NCI-H345 (cell line): ENCODE measurements at places on chromosomes 7 and 10.

DNA sequence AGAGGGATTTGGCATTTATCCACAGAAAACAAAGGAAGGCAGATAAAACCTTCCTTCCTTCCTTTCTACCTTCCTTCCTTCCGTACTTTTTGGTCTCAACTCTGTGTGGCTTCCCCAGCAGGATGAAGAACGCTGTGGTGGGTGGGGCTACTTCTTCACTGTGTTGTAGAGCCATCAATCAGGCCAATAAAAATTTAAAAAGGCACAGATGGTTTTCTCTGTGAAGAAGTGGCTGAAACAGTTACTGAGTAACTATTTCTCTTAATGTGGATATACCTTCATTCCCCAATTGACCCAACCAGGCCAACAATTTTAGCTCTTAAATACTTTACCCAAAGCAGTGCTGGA is 75.8 kb downstream of the ZNF92 start:
- no peak for DNase-seq

DNA sequence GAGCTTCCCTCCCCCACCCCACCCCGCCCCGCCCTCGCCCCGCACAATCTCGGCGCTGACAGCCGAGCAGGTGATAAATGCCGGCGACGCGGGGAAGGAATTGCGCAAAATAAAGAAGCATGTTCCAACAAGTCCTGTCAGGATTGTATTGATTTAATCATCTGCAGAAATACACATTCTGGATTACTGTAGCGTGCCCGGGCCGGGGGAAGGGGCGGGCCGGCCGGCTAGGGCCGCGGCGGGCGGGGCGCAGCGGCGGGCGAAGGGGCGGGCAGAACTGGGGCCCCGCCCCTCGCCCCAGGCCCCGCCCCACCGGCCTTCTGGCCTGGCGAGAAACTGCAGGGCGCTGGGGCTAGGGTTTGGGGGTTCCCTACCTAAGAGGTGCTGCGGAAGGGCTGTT is 88.9 kb upstream of the PAX2 start:
- peak; percentile 38 for DNase-seq

DNA sequence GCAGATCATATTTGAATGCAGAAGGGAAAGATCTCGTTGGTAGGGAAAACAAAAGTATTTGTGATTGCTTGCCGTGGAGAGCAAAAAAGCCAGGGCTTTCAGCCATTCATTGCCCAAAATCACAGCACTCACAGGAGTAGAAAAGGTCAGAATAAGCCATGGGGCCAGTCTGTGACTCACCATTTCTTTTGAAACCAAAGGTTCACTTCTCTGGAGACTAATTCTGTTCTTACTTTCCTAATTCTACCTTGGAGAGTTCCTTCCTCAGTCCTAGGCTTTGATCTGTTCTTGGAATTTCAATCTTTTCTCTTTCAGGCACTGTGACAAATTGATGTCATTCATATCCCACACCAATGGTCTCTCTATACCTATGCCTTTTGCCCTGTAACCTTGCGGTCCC is 54.1 kb upstream of the FAM180A start:
- no peak for DNase-seq

GRCh38 chr10:133168617-133169031 is 8.6 kb downstream of the KNDC1 start:
- DNase-seq: no peak

GRCh38 chr7:69652947-69653701 is 54.8 kb downstream of the AUTS2 start:
- DNase-seq: peak; percentile 67

- no peak for DNase-seq
Observed at GRCh38 chr10:111593578-111593977, 516.7 kb downstream of the ADRA2A start.

- DNase-seq: no peak
Observed at GRCh38 chr7:47520406-47520805, 61.5 kb downstream of the TNS3 start.

DNA sequence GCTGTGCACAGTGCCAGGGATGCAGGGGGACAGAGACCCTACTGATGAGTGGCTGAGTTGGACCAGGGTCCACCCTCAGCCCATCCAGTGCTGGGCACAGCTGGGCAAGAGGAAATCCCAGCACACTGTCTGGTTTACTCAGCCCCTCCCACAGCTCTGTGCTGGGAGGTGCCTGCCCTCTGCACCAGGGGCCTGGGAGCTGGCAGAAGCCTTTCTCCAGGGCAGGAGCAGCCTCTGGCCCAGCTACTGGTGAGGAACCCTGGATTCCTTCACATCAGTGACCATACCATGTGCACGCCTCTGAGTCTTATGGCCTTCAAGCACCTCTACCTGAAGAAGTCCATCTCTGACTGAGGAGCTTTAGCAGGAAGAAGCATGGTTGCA is 25.9 kb upstream of the C10orf71 start:
- DNase-seq: no peak

DNA sequence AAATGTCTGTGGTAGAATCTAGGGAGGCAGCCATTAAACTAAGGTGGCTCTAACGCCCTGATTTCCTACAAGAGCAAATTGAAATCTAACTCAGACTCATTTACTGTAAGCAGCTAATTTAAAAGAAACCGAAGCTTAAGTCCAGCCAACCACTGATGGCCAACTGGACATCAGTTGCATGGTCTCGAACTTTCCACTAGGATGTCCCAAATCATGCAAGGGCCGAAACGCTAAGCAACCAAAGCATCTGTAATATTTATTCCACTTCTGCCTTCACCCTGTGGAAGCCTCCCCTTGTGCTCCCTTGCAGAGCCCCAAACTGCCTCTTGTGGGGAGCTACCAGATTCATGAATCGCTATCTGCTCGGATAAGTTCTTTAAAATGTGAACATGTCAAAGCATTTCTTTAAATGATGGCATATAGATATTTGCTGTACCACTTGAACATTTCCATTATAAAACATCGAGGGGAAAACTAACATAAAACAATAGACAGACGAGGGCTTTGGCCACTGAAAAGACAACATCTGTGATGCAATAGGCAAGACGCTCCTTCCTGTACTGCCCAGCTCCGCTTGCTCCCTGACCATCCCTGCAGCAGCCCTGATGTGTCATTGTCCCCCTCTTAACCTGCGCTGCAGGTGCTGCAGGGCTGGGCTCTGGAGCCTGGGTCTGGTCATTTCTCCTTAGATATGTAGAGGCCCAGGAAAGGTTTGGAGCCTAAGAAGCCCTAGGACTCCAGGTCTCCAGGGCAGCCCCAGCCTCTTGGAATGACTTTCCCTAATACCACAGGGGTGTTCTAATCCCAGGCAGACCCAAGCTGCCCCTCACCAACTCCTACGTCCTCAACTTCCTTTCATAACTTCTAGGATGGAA is 2.9 kb upstream of the RBP3 start:
- no peak for DNase-seq

DNA sequence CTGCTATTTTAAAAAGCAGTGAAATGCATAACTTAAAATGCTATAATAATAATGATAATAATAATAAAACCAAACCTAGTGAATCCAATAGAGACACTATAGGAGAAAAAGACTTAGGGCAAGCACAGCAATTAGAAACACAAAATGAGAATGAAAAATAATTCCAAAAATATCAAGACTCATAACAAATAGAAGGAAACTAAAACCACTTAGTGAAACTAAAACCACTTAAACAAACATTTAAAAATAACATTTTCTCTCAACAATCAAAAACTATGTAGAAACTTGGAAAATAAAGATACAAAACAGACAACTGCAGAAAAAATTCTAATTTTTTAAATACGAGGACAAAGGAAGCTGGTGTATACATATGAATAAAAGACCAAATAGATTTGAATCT is 655.2 kb upstream of the NRG3 start:
- no peak for DNase-seq

- DNase-seq: no peak
Observed at GRCh38 chr10:101164020-101164419, 32.9 kb downstream of the TLX1 start.

- DNase-seq: peak; percentile 76
Observed at GRCh38 chr7:29609162-29610037, 45.8 kb downstream of the PRR15 start.

DNA sequence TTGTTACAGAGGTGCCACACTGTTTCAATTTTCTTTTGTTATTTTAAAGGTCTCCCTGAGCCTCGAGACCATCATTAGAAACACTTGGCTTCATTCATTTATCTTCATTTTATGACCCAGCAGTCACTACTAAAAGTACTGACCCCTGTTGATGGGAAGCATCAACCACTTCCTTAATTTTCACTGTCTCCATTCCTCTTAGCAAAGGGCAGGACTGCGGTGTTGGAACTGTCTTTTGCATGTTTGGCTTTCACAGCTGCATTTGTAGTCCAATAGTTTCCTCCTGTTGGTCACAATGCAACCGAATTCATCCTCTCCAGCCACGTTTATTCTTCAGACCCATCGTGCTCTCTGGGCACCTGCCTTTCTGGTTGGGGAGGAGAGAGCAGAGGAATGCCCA is 46.7 kb upstream of the PDZD8 start:
- DNase-seq: no peak

- DNase-seq: no peak
Observed at GRCh38 chr10:68194290-68194689, 37.6 kb downstream of the ATOH7 start.

DNA sequence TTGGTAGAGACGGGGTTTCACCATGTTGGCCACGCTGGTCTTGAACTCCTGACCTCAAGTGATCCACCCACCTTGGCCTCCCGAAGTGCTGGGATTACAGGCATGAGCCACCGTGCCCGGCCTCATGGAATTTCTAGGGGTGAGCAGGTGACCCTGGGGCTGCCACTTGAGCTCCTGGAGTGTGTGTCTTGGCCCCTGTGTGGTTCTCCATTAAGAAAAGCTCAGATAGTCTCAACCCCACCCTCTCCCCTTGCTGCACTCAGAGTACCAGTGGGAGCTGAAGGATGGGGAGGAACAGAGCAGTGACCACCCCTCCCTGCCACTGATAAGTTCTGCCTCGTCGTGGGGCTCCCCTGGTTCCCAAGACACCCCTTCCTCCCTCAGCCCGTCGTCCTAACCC is 45.3 kb downstream of the RCC1L start:
- DNase-seq: no peak

DNA sequence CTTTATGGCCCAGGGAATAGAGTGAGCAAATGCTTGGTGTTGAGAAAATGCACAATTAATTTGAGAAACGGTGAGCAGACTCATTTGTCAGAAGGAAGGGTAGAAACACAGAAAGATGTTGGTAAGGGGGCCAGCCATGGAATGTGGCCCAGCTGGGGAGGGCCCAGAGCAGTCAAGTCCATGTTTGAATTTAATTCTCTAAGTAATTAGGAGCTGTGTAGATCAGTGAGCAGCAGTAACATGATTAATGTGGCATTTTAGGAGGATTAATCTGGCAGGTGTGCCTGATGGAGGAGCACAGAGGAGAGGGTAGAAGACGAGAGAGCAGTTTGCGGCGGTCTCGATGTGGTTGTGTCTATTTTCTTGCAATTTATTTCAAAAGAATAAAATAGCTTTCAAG is 218.7 kb downstream of the FRMD4A start:
- no peak for DNase-seq

DNA sequence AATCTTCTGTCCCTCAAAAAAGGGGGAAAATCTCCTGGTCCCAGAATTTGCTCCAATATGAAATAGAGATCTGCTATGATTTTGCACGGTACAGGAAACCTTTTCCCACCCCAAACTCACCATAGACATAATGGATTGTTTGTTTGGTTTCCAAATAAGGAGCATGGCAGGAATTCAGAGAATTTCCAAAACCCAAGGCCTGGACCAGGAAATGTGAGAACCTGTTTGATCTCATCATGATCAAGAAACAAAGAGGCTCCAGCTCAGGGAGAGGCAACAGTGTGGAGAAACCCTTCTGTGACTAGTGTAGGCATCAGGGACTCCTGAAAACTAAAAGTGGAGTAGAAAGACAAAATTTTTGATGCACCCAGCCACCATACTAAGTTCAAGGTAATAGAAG is 1548.1 kb upstream of the LRRTM3 start:
- DNase-seq: no peak

GRCh38 chr7:25391295-25391861 is 163.1 kb upstream of the NPVF start:
- DNase-seq: peak; percentile 10

GRCh38 chr10:7373039-7373438 is 37.8 kb downstream of the SFMBT2 start:
- no peak for DNase-seq

DNA sequence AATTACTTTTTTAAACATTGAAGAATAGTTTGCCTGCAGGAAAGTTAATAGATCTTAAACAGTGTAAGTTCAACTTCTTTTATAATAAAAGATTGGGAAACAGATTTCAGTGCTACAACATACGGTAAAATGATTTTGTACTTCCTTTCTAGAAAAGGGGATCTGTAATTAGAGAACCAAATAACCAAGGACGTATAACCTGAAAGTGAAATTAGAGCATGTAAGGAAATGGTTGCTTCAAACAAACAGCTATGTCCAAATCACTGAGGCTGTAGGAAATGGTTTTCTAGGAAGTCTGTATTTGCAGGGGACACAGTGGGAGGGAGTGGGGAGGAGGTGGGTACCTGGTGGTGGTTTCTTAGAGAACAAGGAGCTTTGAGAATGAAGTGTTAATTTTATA is 57.9 kb upstream of the EXOC6 start:
- no peak for DNase-seq

DNA sequence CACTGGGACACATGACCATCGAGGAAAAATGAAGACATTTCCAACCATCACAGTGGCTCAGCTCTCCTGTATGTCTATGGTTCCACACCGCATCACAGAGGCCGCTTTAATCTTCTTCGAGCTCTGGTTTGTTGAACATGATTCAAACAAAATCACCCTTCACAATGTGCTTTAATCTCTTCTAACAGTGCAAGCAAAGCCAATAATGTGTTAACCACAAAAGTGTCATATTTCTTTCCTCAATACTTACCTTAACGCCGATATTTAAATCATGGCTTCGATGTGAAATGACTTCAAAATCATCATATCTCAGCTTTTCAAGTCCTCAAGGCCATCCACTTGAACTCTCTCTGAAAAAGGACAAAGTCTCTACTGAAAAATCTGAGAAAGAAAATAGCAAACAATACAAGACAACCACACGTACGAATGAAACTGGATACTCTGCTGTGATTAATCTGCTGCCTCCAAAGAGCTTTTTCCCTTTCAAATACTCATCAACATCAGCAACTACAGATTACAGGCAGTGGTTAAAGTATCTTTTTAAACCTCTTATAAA is 23.0 kb upstream of the SVIL start:
- no peak for DNase-seq

DNA sequence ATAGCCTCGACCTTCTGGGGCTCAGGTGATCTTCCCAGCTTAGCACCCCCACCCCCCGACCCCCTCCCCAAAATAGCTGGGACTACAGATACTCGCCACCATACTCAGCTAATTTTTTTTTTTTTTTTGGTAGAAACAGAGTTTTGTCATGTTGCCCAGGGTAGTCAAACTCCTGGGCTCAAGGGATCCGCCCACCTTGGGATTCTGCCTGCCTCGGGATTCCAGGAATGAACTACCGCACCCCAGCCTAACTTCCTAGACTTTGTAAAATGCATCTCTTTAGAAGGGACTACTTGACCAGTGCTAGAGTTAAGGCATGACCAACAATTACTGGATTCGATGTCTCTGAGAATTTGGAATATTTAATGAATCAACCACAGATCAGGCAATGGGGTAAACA is 85.9 kb downstream of the MDFIC start:
- no peak for DNase-seq

- DNase-seq: no peak
Observed at GRCh38 chr10:7030134-7030855, 380.5 kb downstream of the SFMBT2 start.
